ENCODE measurements at places on chromosomes 16 and 17.

- no peak for DNase-seq
Observed at GRCh38 chr17:42723636-42724035, 21.2 kb downstream of the EZH1 start.

GRCh38 chr16:60748366-60748765 lies 1287.9 kb downstream of the CDH8 start:
- DNase-seq = no peak

- no peak for DNase-seq
Observed at GRCh38 chr16:23691483-23692189, 12.9 kb downstream of the PLK1 start.

GRCh38 chr16:55713103-55713502 lies 57.3 kb downstream of the SLC6A2 start:
- no peak for DNase-seq

GRCh38 chr16:1075546-1075945 lies 3.0 kb downstream of the SSTR5 start:
- no peak for DNase-seq

DNA sequence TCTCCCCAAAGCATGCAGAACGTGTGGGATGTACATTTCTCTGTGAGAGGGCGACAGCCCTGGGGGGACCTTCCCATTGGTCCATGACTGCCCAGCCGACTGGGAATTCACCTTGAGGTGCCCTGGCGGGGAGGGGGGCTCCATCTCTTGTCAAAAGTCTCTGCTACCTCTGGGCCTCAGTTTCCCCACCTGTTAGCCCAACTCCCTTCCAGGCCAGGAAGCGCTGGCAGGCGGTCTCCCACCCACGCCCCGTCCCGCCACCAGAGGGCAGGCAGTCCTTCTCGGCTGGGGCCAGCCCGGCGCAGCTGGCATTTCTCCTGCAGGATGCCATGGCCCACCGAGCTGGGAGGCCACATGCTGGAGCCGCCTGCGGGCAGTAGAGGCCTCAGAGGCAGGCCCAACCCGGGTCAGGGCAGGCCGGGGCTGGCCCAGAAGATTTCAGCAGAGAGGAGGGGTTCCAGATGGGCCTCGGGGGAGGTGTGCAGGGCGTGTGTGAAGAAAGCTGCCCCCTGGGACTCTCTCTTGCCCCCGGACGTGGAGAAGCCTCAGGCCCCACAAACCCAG lies 16.6 kb downstream of the CD7 start:
- no peak for DNase-seq

GRCh38 chr17:57607553-57608120 lies 137.5 kb downstream of the CCDC182 start:
- DNase-seq = peak; percentile 17

GRCh38 chr16:30499284-30499683 lies 26.7 kb downstream of the ITGAL start:
- no peak for DNase-seq

GRCh38 chr17:77613218-77613617 lies 345.3 kb upstream of the TNRC6C start:
- DNase-seq = no peak

DNA sequence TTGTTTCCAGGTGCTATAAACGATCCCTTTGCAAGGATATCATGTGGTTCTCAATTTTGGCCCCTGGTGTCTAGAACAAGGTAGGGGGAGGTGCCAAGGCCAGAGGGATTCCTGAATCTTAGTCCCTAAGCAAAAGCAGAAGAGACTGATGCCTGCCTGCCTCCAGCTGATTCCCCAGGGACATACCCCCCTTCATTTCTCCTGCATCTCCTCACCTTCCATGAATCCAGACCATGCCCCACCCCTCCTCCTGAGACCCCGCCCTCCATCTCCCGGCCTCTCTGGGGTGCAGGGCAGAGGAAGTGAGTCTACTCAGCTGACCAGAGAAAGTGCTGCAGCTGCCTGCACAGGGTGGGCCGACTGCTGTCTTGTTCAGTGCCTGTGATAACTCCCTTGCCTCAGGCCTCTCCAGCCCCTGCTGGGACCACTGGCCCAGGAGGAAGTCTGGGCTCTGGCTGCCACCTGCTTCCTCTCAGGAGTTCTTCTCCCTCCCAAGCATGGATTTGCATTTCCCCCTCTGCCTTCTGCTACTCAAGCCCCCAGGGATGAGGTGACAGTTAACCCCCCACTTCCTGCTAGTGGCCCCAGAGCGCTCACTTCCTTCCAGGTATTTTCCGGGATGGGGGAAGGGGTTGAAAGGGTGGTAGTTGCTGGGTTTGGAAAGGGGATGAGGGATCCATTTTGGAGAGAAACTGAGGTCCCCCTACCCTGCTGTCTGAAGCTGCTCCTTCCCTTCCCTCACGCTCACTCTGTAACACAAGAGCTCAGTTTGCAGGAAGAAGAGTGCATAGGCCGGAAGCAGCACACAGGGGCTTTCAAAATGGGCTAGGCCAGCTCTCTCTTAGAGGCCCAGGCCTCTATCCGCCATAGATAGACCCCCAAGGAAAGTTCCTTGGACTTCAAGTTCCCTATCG lies 10.5 kb upstream of the TSPOAP1 start:
- DNase-seq = peak; percentile 12

DNA sequence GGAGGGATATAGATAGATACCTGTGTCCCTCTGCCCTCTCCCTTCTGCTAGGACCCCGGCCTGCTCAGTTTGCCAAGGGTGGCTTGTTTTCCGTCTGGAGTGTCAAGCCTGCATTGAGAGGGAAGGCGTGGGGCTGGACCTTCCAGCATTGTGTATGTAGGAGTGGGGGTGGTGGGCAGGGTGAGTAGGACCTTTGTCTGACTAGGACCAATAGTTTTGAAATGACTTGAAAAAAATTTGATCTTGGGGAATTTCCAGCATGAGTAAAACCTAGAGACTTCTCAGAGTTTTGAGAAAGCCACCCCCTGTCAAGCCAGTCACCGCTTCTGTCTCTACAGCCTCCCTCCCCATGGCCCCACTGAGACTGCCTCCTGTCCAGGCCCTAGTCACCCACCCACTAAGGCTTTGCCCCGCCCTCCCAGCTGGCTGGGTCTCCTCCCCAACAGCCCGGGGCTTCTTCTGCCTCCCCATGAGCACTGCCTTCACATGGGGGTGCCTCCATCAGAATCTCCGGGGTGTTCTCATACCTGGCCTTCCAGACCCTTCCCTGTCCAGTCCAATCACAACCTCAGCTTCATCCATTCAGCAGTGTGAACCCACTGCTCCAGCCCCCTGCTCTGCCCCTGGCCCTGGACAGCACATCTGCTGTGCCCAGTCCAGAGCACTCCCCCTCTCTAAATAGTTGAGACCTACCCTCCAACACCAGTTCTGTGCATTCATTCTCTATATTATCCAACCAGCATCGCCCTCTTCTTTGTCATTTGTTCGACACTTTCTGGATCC lies 207.0 kb downstream of the MSI2 start:
- DNase-seq = no peak

- no peak for DNase-seq
Observed at GRCh38 chr16:48409839-48410632, 24.8 kb upstream of the SIAH1 start.

GRCh38 chr16:57091975-57092785 lies at the start of gene CPNE2:
CPNE2 (plus strand) TSS chr16:57092583; CDS start chr16:57110743, 18,160 bp downstream.
- DNase-seq = no peak

- DNase-seq = peak; percentile 28
Observed at GRCh38 chr17:80731323-80731722, 186.7 kb downstream of the RPTOR start.

DNA sequence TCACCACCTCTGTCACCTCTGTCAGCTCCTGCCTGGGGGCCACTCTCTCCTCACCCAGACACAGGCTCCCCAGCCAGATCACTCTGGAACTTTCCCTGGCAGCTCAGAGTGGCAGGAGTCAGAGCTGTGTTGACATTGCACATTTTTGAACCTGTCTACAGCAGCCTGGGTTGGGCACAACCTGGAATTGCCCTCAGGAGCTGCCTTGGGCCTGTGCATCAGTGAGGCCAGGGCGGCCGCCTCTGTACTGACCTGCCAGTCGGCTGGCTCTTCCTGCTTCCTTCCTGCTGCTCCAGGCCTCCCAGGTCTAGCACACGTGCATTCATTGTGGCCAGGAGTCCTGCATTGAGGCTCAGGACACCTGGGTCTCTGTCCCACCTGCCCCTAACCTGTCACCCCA lies 14.2 kb upstream of the TMEM11 start:
- DNase-seq = no peak

GRCh38 chr16:27973678-27974077 lies 89.8 kb downstream of the GSG1L start:
- DNase-seq = no peak

DNA sequence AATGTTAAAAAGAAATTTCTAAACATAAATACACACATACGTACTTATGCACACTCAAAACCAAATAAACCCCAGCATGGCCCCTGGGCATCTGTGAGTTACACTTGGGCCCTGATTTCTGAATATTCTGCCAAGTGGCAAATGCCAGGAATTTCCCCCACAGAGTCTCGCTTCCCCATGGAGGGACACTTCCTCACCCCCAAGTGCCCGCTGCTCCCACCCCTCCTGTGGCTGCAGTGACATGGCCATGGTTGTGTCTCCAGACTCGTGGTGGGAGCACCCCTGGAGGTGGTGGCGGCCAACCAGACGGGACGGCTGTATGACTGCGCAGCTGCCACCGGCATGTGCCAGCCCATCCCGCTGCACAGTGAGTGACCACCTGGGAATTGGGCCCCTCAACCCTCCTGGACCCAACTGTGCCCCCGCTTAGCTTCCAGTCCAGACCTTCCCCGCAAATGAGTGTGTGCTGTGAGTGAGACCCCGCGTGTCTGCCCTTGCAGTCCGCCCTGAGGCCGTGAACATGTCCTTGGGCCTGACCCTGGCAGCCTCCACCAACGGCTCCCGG lies 4.0 kb downstream of the ITGAD start:
- no peak for DNase-seq

- DNase-seq = no peak
Observed at GRCh38 chr17:46745376-46745775, 73.1 kb downstream of the WNT3 start.

DNA sequence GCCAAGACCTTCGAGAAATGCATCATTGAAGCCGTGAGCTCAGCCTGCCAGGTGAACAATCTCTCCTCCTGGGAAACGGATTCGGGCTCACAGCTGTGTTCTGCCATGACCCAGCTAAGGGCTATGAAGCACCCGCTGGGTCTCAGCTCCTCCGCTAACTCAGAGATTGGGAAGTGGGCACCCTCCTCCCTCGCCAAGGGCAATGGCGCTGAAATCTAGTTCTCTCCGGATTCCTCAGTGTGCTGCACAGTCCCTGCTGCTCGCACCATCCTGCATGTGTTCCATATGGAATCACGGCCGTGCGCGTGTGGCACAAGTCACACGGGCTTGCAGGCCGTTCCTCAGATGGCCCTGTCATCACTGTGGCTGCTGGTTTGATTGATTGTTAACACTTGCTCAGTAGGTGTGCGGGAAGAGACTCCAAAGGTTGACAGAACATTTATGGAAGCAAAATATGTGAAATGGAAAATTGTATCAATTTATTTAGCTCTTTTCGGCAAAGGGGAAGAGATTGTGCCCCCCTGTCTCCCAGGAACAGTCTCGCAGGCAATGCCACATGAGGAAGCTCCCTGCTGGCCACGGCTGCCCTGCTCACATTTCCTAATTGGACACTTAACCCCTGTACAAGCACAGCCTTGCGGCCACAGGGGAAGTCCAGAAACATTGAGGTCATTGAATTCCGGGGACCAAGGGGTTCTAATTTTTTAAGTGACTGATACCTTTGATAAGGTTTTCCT lies 58.8 kb downstream of the RNF213 start:
- DNase-seq = no peak

GRCh38 chr16:65745-66144 lies 6.7 kb downstream of the RHBDF1 start:
- peak; percentile 37 for DNase-seq

- DNase-seq = peak; percentile 15
Observed at GRCh38 chr17:57876023-57876865, 26.4 kb upstream of the MRPS23 start.

DNA sequence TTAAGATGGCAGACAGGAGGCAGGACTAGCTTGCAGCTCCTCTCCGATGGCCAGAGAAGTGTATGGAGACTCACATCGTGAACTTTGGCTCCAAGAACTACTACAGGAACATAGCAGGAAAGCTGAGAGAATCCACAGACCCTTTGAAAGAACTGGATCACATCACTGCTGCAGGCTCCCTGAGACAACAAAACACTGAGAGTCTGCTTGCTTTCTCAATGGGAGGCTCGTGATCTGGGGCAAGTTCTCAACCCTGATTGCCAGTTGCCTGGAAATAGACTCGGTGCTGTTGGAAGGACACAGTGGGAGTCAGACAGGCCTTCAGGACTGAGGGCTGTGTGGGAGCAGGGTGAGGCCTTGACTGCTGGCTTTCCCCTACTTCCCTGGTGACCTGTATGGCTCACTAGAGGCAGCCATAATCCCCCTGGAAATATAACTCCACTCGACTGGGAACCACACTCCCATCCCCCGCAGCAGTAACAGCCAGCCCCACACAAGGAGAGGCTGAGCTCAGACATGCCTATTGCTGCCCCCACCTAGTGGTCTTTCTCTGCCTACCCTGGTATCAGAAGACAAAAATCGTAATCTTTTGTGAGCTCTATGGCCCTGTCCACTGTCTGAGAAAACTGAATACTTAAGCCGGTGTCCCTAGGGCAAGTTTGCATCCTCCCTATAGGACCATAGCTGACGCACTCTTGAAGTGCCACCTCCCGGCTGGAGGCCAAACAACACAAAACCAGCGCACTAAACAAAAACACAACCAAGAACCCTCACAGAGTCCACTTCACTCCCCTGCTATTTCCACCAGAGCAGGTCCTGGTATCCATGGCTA lies 238.4 kb downstream of the CEP112 start:
- no peak for DNase-seq

- no peak for DNase-seq
Observed at GRCh38 chr16:86509759-86510464, 415 bp upstream of the FOXF1 start.

DNA sequence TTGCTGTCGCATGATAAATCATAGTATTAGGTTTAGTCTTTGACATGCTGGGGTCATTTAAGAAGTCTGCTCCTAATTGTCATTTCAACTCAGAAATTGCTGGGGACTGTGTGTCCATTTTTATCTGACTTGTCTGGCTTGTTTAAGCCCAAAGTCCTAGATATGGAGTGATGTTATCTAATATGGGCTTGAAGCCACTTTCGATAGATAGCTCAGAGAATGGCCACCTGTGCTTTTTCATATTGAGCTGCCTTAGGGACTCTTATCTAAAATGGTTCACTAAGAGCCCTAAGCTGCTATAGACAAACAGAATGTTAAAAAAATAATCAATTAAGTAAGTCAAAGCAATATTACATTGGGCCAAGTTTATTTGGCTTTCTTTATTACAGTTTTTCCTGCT lies 81.6 kb upstream of the CNTNAP4 start:
- no peak for DNase-seq

- DNase-seq = no peak
Observed at GRCh38 chr17:44915862-44916780, 821 bp upstream of the GFAP start.

GRCh38 chr17:3615160-3615870 lies 6.1 kb upstream of the TRPV1 start:
- no peak for DNase-seq
